ENCODE measurements at places on chromosomes 2 and 18. TPM values are rescaled to one million over a fixed set of nuclear protein-coding genes. Genes with fewer than 3 reads are reported as not detected.

SERPINB12 gene
- total RNA-seq = not detected

MOGAT1 gene
- not detected for total RNA-seq

C2orf66 gene
- not detected for total RNA-seq

CXCR1 gene
- not detected for total RNA-seq

TXNDC2 gene
- 0.16 TPM for total RNA-seq

VWC2L gene
- not detected for total RNA-seq

TMEM87B gene
- total RNA-seq = 40.2 TPM

ANKRD30BL gene
- total RNA-seq = 0.16 TPM

UGT1A4 gene
- total RNA-seq = not detected

SMAD7 gene
- total RNA-seq = 27.2 TPM

TLX2 gene
- total RNA-seq = not detected
